ENCODE measurements at places on chromosomes 2 and 18. TPM values are rescaled to one million over a fixed set of nuclear protein-coding genes. Genes with fewer than 3 reads are reported as not detected.

GRCh38 chr2:184357033-184357432, 241.3 kb upstream of the ZNF804A start:
- DNase-seq, result no peak

GRCh38 chr18:78934003-78934402, 45.6 kb upstream of the SALL3 start:
- no peak for DNase-seq

- DNase-seq, result no peak
Observed at GRCh38 chr2:229947544-229947943, 25.2 kb downstream of the FBXO36 start.

IL37 gene
- total RNA-seq, result not detected

PAX8 gene
- 11.4 TPM for total RNA-seq

CDK15 gene
- total RNA-seq, result 1.8 TPM
